ENCODE measurements at places on chromosomes 5 and 9.

DNA sequence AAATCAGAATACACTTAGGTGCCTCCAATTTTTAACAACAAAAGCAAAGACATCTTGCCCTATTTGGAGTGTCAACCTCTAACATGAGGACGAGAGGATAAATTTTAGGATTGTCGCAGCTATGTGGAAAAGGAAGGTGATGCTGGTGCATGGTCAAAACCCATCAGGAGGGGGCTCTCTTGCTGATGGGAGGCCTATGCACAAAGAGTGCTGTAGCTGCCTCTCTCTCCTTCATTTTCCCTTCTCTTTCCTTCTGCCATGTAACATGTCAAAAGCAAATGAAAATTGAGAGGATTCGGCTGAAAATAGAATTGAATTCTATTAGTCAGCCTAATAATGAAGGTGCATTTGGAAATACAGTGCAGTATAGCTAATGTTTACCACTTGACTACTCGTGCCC is 578.7 kb upstream of the ZNF462 start:
- peak; percentile 46 for DNase-seq

GRCh38 chr5:39775086-39775796 is 350.5 kb upstream of the DAB2 start:
- DNase-seq = peak; percentile 29

DNA sequence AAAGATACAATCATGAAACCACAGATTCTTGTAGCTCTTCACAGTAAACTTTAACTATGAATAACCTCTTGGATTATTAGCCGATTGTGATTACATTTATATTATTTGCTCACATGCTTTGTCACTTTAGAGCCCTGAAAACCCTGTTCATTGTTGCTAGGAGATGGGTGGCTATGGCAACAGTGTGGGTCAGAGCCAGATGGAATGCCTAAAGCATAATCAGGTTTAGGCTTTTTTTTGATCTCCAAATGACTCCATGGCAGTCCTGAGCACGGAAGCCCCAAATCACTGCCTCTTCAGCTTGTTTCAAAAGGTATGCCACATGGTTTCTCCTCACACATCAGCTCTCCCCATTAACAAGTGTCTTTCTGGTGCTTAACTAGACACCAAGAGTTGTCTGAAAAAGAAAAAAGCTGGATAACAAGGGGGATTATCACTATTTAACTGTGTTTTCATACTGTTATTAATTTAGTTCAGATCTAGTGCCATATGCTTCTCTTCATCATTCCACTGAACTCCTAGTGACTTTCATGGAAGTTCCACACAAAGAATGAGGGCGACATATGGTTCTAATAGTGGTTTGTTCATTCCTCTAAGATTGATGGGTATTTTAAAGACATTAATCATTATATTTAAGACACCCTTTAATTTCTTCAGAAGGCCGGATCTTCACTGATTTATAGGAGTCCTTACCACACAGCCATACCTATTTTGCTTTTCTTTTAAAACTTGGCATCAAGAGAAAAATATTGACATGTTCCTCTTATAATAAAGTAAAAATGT is 88.8 kb upstream of the PAM start:
- peak; percentile 71 for DNase-seq

DNA sequence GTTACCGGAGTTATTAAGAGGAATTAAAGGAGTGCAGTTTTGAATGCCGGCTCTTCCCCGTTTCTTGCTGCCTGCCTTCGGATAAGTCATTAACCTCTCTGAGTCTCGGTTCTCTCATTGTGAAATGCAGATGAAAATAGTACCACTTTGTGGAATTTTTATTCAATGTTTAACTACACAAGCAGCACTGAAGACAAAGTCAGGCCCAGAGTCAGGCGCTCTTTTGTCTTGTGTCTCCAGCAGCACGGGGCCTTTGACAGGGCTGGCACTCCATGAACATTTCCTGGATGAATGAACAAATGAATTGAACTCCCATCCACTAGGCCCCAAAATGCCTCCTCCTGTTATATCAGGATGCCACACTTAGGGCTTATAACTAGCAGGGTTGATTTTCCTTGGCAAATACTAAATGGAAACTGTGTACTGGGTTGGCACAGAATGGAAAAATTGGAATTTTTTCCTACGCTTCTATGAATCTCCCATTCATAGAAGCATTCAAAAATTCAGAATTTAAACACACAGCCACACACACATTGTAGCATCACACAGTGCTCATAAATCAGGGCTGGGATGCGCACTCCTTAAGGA is 332.8 kb downstream of the MLLT3 start:
- DNase-seq = no peak

GRCh38 chr9:116471093-116471906 is 215.8 kb upstream of the TRIM32 start:
- DNase-seq = peak; percentile 97

- DNase-seq = no peak
Observed at GRCh38 chr9:16258708-16259107, 611.8 kb downstream of the BNC2 start.

DNA sequence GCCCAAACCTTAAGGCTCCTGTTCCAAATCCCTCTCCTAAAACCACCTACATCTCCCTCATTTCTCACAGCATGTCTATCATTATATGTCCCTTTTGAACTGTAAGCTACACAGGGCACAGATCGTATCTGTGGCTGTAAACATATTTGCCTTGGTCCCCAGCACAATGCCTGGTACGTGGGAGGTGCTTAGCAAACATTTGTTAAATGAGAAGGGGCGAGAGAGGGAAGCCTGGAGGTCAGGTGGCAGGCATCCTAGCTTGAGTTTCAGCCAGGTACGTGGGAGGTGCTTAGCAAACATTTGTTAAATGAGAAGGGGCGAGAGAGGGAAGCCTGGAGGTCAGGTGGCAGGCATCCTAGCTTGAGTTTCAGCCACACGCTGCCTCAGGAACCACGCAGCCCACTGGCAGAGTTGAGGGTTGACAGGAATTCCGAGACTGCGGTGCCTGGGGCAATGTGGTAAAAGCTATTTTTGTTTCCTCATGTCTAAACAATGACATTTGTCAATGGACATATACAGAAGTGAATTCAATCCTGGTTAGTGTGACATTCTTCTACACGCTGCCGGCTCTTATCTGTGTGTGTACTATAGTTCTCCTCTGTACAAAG is 113.6 kb downstream of the EFNA5 start:
- DNase-seq = peak; percentile 95

DNA sequence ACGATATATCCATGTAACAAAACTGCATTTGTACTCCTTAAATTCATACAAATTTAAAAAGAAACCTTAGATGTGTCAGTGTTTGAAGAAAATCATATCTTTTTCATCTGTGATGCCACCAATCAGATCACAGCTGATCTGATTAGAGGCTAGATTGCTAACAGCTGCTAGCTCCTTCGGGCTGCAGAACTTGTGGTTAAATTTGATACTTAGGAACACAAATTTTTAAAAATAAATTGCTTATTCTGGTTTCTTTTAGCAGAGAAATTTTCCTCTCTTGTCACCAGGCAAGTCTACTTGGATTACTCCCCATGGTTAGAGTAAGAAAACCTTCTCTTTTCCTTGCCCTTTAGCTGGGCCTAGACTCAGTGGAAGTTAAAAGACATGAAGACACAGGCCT is 94.6 kb upstream of the RANBP6 start:
- no peak for DNase-seq

- DNase-seq = peak; percentile 12
Observed at GRCh38 chr5:145236127-145236526, 599.0 kb downstream of the PRELID2 start.

Measured in mesendoderm (in vitro differentiated cells).